ENCODE measurements at places on chromosomes 1 and 21. TPM values are rescaled to one million over a fixed set of nuclear protein-coding genes. Genes with fewer than 3 reads are reported as not detected.
A peak's percentile ranks its signal among the peaks of the same experiment; 100 is the strongest.

- peak; percentile 30 for DNase-seq
Observed at GRCh38 chr21:34807146-34807880, 138.5 kb downstream of the CLIC6 start.

GRCh38 chr1:101920577-101920976 lies 76.1 kb downstream of the OLFM3 start:
- DNase-seq: no peak

DNA sequence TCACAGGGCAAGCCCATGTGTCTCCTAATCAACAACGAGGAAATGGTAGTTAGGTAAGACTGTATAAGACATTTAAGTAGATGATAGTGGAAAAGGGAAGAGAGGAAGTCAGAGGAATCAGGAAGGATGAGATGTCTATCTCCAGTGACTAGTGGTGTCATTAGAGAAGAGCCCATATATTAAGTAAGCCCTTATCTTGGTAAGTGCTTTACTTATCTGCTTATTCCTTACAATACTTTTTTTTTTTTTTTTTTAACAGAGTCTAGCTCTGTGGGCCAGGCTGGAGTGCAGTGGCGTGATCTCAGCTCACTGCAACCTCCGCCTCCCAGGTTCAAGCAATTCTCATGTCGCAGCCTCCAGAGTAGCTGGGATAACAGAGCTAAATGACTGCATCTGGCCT lies 29.5 kb downstream of the RNF11 start:
- no peak for DNase-seq

MPZ gene
- total RNA-seq: 2.7 TPM

ATP6V0B gene
- 72.3 TPM for total RNA-seq

DNA sequence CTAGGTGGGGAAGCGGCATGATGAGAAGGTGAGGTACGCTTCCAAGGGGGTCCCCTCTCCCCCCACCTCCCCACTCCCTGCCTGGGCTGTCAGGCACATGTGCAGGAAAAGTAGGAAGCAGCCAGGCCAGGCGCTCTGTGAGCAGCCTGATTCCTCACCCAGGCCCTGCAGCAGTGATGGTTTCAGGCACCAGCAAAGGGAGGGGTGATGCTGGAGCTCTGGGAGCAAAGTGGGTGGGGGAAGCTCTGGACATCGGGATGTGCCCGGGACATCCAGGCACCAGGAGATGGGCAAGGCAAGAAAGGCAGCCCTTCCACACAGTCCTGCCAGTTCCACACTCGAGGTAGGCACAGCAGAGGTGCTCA lies 106.1 kb downstream of the CRYAA start:
- DNase-seq: no peak

DNA sequence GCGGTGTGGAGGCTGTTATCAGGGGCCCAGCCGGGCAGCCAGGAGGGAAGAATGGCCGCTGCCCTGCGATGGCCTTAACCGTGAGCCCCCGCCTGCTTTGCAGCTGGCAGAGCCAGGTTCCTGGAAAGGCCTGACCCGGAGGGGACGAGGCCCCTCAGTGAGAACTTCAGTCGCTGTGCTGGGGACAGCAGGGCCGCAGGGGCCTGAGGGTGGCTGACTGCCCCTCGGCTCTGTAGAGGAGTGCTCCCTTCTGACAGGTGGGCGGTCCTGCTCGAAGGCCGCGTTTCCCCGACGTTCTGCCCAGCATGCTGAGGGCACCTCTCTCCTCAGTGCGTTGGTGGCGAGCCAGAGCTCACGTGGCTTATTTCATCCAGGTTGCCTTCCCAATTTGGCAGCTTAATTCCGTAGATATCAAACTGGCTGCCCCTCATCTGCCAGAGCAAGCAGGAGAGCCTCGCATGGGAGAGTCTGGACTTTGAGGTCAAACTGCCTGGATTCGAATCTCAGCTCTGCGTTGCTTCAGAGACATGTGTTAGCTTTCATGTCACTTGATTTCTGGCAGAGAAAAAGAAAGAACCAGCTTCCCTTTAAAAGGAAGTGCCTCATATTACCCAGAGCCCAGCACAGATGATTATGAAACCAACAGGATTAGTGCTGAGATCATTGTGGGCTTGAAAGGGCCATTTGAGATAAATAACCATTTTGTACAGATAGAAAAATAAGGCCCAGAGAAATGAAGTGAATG lies 239.8 kb downstream of the SDCCAG8 start:
- no peak for DNase-seq

DNA sequence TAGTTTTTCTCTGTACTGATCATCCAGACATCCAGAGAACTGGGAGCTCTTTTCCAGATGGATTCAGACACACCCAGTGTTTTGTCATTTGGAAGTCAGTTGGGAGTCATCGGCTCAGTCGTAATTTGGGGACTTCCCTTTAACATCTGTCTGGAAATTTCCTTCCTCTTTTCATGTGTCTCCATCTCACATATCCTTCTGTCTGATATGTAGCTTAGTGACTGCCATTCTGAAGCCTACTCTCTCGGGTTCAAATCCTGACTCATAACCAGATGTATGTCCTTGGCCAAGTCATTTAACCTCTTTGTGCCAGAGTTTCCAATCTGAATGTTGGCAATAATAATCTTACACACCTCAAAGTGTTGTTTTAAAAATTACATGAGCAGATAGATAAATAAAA lies 3.0 kb downstream of the MORC3 start:
- DNase-seq: no peak

DNA sequence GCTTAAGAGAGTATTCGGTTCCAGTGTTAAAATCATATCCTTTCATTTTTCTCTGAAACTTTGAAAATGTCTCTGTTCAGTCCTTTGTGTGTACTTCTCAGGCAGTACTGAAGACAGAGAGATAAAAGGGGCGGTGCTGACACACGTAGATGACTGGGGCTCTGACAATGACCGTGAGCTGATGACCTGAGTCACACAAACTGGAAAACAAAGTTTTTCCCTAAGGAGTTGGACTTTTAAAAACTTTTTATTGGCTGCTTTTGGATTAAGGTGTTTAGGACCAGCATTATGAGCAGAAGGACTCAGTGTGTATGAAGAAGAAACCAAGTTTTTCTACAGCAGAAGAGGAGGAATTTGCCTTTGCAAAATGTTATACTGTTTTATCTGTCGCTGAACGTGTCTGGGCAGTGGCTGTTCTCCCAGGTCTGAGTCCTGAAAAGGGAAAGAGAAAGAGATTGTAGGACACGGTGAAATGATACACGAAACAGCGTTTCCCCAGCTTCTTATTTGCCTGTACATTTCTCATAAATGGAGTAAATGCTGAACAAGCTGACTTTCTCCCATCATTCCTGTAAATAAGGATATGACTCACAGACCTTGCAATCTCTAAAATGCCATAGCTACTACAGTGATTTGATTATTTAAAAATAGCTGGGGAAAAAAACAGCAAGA lies 51.5 kb downstream of the MAP3K7CL start:
- DNase-seq: no peak

GRCh38 chr1:185315445-185316071 lies 1.5 kb downstream of the IVNS1ABP start:
- no peak for DNase-seq

- peak; percentile 25 for DNase-seq
Observed at GRCh38 chr21:25881524-25882376, 147.0 kb downstream of the GABPA start.

CASQ1 gene
- total RNA-seq: 6.0 TPM

DNA sequence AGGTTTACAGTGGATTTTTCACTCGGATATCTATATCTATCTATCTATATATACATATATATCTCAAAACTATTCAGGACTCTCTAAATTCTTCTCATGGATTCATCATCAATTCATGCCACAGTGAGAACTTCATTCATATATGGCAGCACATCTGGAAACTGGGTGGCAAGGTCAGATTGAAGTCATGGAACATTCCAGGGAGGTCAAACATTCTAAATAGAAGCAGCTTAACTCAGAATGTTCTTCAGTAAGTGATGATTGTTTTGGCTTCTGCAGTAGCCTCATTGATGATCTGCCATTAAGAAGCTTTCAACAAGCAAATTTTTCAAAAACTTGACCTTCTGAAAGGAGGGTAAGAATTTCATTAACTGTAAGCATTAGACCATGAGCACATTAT lies 46.9 kb upstream of the ADAMTS1 start:
- no peak for DNase-seq

GRCh38 chr1:209316929-209317328 lies 266.6 kb upstream of the CAMK1G start:
- no peak for DNase-seq

DNA sequence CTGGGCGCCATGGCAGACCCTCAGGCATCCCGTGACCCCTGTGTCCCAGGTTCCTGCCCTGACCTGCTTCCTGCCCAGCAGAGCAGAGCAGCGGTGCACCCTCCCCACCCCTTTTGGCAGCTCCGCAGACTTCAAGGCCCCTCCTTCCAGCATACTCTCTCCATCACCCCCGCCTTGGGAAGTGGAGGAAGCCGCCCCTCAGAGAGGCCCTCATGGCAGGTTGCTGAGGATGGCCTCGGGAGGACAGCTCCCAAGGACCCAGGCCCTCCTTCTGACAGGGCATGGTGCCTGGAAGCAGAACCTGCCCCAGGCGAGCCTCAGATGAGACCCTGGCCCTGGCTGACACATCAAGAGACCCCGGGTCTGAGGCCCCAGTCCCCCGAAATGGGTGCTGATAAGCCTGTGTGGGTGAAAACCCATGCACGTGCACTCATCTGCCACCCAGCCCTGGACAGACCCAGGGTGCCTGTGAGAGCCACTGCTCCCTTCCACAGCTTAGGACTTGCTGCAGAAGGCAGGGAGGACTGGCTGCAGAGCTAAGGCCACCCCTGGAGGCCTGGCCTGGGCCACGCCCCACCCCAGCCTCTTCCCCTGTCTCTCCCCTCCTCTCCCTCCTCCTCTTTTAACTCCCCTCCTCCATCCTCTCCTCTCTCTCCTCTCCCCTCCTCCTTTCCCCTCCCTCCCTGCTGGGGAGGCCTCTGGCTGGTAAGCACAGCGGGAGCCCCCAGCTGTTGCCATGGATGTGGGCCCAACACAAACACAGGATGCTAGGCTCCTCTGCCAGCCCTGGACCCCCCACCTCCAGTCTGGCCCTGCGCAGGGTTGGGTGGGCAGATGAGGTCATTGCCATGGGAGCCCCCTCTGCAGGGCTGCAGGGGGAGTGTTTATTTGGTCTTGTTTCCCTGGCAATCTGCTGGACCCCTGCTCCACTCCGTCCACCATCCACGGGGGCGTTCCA lies 33.7 kb downstream of the WNT9A start:
- DNase-seq: no peak

- no peak for DNase-seq
Observed at GRCh38 chr1:234659538-234659937, 49.6 kb upstream of the IRF2BP2 start.

C4BPA gene
- total RNA-seq: not detected

OLIG2 gene
- not detected for total RNA-seq

- DNase-seq: no peak
Observed at GRCh38 chr1:57711326-57711725, 287.5 kb upstream of the DAB1 start.

DNA sequence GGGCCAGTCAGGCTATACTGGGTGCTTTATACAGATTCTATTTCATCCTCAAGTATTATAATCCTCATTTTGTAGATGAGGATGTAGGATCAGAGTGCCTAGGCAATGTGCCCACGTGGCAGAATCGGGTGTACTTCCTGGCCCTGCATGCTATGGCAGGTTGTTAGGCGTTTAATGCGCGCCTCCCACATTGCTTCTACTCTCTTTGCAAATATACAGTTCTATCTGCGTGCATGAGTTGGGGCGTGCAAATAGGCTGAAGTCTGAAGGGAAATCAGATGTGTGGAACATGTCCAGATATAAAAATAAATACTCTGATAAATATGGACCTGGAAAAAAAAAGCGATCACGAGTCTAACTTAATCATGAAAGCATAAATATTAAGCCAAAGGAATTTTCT lies 194.7 kb upstream of the FMN2 start:
- no peak for DNase-seq

SLC66A1 gene
- total RNA-seq: 11.4 TPM

DNA sequence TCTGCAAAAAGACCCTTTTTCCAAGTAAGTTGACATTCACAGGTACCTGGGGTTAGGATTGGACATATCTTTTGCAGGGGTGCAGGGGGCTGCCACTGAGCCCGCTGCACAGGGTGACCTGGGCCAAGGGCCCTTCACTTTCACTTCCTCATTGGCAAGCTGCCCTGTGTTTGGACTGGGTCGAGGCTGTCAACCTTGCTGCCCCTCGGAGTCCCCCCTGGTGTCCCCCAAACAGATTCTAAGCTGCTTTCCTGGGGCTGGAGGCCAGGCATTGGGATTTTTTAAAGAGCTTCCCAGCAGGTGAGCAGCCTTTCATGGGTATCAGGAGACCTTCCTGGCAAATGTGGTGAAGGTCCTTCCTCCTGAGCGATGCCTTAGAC lies 7.9 kb upstream of the UMODL1 start:
- no peak for DNase-seq

LRRIQ3 gene
- 0.85 TPM for total RNA-seq

DNA sequence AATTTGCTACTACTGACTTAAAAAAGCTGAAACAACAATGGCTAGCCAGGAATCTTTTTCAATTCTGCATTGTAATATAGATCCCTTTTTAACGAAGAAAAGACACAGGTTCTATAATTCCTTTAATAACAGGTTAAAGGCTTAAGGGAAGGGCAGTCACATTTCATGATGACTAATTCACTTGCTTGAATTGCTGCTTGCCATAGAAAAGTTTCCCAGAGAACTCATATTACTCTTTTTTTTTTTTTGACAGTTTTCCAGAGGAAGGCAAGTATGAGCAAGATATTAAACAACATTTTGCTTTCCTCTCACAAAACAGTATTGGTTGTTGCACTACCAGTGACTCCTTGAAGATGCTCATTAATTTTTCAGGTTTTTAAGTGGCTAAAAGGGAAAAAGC lies 60.9 kb downstream of the IL23R start:
- no peak for DNase-seq

Data from thoracic aorta (tissue), 2 donors.